ENCODE measurements at places on chromosomes 1 and 21.

DNA sequence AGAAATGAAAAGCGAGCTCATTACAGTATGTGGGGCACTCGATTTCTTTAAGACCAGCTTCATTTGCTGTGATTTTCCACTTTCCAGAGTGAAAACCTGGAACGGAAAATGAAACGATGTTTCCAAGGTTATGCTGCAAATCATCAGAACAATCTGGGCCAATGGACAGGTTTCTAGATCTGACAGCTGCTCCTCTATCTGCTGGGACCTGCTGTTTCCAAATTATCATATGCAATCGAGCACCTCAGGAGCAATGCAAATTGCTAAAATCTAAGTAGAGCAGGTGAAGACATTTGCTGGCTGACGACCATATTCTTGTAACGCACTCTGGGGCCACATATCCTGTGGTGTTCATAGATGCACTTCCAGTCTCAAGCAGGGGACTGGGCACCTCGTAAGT is 39.7 kb upstream of the TIAM1 start:
- no peak for DNase-seq

DNA sequence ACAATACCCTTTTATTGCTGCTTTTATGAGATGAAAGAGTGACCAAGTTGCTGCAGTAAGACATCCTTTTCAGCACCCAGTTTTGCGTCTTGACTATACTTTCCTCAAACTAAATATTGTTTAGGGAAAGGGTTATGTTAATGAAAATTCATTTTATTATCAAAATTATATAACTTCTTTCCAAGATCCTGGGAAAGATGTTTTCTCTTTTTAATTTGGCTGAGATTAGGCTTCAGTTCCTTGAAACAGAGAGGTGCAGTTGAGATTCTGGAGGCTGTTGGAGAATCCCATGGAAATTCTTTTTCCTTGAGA is 91.6 kb upstream of the KCNA3 start:
- no peak for DNase-seq

GRCh38 chr1:238141353-238141752 is 250.6 kb upstream of the ZP4 start:
- DNase-seq = no peak

GRCh38 chr1:183912265-183912886 is 107.5 kb downstream of the RGL1 start:
- no peak for DNase-seq

DNA sequence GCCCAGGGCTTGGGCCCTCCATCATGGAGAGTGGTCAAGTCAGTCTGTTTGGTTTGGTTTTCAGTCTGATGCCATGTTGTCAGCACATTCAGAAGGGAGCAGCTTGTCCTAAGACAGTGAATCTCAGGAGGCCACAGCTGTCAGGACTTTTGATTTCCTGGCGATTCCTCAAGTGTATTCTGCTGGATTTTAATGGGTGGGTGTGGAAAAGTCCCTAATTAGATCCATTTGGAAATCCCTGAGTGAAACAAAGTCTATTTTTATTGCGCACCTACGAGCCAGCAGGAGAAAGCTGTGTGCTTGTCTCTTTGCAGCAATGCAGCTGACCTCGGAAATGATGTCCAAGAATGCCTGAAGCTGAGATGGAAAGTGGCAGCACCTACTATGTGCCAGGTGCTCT is 21.6 kb upstream of the FHAD1 start:
- DNase-seq = no peak

DNA sequence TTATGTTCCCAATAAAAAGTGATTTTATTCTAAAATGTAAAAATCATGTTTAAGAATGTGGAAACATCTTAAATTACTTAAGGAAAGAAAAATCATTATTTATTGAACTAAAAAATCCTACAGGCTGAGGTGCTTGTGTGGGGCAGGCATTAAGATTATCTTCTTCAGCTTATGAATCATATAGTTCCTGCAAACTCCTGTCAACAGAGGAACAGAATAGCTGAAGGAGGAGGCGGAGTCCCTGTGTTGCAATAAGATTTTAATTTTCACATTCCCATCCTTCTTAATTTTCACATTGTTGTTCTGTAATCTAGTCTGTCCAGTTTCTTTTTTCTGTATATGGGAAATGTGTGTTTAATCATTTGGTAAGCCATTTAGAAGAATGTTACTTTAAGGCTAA is 20.6 kb upstream of the OLFML3 start:
- no peak for DNase-seq

DNA sequence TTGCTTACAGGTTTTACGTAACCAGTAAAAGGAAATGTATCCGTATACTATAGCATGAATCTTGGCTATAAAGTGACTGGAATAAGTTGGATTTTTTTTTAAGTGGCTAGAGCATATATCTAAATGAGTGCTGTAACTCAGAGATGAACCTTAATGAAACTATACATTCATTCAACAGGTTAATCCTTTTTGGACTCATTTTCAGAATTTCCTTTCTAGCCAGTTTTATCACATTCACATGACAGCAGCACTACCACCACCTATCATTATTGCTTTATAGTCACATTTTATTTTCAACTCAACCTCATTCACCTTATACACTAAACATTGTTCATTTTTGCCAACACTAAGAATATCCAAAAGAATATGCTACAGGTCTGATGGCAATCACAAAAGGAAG is 30.6 kb downstream of the FRRS1 start:
- DNase-seq = no peak

GRCh38 chr1:156111355-156111962 is 3.1 kb upstream of the LMNA start:
- DNase-seq = no peak

DNA sequence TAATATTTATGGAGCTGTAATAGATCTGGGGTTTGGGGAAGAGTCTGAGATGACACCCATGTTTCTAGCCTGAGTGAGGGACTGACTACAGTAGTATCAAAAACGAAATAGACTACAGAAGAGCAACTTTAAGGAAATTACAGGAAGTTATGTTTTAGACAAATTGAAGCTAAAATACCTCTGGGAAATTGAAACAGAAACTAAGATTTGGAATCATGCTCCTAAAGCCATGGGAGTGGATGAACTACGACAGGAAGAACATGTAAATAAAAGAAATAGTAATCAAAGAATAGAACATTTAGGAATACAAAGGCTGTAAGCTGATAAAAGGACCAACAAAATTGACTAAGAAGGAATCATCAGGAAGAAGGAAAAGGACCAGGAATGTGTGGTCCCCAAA is 68.9 kb downstream of the KIAA0319L start:
- no peak for DNase-seq

- DNase-seq = no peak
Measured at GRCh38 chr1:14486401-14487201, 111.9 kb upstream of the KAZN start.

DNA sequence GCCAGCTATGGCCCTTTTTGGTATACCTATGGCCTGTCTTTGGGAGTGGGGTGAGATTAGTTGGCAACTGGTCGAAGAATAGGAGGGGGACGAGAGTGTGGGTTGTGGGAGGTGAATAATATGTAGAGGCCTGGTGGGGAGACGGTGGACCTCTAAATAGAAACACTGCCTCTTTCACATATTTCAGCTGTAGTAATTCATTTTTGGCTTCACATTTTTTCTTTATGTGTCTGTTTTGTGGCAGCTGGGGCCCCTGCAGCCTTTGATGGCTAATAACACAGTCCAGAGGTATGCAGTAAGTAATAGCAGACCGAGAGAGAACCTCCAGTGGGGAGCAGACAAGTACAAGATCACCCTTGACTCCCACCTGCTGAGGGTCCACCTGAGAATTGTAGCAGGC is 75.9 kb downstream of the HLX start:
- no peak for DNase-seq

DNA sequence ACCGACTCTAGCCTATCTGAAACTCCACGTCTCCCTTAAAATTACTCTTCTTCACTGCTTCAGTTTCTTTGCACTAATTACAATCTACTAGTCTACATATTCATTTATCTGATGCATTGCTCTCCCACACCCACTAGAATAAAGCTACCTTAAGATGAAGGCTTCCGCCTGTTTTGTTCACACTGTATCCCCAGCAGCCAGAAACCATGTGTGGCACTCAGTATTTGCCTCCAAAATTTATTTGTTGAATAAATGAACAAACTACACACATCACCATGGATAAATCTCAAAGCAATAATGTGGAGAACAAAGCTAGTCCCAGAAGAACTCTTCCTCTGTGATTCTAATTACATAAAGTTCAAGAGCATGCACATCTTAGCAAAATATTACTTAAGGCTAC is 95.7 kb downstream of the DSCAM start:
- DNase-seq = no peak

GRCh38 chr1:42913426-42914091 is 45.1 kb downstream of the SLC2A1 start:
- no peak for DNase-seq

- no peak for DNase-seq
Measured at GRCh38 chr1:33009561-33009960, 27.1 kb downstream of the AK2 start.

DNA sequence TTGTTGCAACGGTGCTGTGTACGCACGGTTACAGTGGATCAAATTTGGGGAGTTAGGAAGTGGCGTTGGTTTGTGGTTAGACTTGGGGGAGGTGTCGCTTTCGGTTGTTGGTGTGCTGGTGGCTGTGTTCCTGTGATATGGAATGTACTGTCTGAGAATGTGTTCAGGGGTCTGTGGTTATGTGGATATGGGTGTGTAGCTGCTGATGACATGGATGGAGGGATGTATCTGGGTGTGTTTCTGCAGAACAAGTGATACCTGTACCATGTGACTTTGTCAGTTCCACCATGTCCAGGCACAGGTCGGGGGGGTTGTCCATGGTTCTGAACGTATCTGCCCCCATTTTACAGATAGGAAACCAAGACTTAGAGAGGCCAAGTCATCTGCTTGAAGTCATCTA is 22.7 kb downstream of the PAX7 start:
- no peak for DNase-seq

DNA sequence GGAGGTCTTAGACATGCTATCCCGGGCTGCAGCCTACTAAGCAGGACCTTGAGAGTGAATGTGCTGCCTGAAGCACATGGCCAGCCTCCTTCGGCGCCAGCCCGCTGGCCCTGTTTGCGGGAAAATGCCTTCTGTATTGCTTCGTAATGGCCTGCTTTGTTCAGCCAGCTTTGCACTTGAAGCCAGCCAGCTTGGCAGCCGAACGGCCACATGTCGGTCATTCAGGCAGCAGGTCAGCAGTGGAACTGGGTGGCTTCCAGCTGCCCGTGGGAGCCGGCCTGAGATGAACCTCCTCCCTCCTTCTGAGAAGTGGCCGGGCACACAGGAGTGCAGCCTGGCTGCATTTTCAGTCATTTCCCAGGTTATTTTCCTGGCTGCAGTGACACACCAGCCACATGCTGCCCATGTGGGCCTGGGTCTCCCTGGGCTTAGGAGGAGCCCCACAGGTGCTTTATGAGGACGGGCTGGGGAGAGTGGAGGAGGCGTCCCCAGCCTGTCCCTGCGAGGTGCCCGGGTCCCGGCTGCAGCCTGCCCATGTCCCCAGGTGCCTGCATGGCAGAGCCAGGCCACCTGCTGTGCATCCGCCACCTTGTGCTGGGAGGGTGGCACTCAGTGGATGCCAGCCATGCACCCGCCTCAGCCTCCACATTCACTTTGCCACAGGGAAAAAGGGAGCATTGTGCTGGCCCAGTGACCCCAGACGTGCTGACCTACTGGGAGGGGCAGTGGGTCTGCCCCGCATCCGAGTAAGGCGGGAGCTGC is 103.5 kb downstream of the SIK1 start:
- DNase-seq = no peak

DNA sequence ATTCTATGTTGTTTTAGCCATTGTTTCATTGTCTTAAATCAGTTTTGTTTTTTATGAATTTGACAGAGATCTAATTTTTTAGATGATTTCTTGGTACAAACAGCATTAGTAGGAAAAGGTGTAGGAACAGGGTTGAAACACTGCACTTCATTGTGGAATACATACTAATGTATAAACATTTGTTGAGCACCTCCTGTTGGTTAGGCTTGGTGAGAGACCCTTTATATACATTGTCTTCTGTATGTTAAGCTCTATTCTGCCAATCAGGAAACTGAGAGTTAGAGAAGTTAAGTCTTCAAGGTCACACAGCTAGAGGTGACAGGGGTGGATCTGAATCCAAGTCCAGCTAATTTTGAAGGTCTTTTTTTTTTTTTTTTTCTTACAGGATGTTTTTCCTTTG is 192.7 kb downstream of the VPS13D start:
- no peak for DNase-seq

DNA sequence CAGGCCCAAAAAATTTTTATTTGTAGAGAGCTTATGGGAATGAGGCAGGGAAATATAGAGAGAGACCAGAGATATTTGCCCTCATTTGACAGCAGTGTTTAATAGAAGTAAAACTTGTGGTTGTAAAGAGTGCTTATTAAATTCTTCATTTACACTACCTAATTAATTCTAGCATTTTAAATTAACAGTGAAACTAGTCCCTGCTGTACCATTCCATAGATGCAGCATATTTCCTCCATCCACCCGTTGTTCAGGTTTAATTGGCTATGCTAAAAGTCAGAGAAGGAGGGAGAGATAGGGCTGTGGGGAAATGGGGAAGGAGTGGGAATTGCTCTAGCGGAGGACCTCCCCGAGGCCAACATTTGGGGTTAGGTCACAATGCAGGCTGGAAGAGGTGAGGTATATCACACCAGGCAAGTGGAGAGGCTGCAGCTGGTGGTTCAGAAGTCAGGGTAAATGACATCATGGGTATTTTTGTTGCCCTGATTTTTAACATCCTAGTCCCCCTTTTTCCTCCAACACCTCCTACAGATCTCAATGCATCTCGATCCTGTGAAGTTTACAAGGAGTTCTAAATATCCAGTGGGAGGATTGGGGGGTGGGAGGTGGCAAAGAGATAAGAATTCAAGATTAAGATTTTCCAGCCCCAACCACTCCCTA is 38.6 kb downstream of the ELAVL4 start:
- no peak for DNase-seq

- DNase-seq = no peak
Measured at GRCh38 chr1:93690921-93691789, 9.5 kb upstream of the BCAR3 start.

DNA sequence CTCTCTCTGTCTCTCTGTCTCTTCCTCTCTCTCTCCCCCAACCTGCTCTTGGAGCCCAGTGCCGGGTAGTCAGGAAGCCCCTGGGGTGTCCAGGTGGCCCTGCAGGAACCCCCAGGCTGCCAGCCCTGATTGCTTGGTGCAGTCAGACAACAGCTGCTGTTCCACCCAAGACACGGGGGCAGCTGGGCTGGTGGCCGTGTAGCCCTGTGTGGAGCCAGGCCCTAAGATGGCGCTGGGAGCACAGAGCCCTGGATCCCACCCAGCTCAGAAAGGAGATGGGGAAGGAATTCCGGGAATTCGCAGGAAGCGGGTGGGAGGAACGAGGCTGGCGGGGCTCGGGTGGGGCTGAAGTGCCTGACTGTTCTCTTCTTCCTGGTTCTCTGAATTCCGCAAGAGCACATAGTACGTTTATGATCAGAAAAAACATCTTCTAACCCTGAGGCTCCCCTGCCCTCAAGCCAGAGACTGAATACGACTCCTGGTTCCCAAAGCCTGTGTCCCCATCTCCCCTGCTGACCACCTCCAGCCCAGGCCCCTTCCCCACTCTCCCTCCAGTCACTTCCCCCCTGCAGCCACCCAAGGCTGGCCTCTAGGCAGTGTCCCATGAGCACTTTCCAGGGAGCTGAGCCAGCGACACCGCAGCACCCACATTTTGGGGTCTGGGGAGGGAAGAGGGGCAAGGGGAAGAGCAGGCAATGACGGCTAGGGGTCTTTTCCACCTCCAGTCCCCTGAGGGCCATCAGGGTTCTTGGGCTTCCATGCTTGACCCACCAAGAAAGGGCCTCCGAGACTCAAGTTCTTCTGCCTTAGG is 55.0 kb downstream of the WNT9A start:
- no peak for DNase-seq

GRCh38 chr1:55071477-55071876 is 32.1 kb downstream of the PCSK9 start:
- DNase-seq = no peak

- no peak for DNase-seq
Measured at GRCh38 chr1:172699111-172699510, 40.2 kb downstream of the FASLG start.
